ENCODE measurements at places on chromosomes 2 and 18.

DNA sequence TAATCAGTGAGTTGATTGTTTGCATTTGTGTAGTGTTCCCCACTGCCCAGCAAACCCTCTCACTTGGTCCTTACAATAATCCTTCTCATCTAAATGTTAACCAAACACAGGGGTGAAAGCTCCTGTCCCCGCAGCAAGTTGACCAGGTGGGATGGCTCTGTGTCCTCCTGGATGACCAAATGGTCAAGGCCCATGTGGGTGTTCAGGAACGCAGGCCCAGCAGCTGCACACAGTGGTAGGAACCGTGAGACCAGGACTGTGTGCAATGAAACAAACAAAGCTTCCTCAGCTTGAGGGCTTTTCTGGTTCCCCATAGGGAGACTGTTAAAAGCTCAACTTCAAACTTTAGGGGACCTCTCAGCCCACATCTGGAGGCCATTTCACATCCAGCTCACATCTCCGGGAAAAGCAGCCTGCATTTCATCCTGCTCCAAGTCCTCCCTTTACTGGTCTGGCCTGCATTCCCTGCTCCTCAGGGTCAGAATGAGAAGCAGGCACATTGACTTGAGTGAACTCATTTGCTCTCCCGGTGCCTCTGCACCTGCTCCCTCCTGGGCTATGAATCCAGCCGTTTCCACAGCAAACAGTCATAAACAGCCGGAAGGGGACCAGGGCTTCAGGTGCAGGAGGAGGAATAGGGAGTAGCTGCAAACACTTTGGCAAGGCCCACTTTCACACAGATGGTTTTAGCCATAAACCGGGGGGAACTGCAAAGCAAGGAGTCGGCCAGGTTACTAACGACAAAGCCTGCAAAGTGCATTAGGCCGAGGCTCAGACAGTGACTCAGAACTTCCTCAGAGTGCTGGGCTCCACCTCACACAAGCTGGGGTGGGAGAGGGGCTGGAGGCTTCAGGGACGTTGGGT is 144.7 kb downstream of the CAPN13 start:
- no peak for DNase-seq

DNA sequence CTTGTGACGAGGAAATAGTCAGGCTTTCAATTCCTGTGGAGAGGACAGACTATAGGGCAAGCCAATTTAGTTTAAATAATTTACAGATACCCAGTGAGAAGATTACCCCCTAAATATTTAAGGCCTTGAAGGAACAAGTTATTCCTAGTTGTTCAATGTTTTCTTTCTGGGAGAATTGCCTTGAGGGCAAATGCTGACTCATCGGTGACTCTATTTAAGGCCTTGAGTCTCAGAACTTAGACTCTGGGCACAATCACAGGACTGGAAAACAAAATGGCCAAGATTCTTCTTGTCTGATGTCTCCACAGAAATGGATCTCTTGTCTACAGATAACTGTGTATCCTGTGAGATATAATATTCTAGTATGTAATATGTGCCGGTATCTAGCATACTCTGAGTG is 467.1 kb downstream of the SUCLG1 start:
- DNase-seq, result no peak

GRCh38 chr2:118056165-118056534 is 32.1 kb upstream of the INSIG2 start:
- no peak for DNase-seq

DNA sequence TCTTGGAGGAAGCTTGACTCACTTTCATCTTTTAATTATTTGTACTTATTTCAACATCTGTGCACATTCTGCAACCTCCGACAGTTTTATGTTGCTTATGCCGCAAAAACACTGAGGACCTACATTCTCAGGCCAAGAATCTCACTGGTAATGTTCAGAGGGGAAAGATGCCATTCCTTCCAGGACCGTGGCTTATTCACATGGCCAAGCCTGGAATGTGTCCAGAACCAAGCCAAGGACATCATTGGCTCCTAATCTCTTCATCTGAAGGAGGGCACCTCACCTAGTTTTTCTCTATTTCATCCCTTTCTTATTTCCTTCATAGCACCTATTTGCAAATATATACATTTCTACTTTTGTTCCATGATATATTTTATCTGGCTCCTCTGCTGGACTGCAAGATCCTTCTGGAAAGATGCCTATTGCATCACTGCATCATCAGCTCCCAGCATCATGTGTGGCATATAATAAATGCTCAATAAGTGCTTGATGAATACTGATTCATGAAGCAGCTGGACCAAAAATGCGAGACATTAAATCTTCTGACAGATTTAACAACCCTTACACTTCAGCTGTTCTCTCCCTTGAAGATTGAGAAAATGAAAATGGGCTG is 377.1 kb downstream of the TNS1 start:
- no peak for DNase-seq

GRCh38 chr2:102050854-102051391 is 59.2 kb downstream of the IL1R2 start:
- no peak for DNase-seq

DNA sequence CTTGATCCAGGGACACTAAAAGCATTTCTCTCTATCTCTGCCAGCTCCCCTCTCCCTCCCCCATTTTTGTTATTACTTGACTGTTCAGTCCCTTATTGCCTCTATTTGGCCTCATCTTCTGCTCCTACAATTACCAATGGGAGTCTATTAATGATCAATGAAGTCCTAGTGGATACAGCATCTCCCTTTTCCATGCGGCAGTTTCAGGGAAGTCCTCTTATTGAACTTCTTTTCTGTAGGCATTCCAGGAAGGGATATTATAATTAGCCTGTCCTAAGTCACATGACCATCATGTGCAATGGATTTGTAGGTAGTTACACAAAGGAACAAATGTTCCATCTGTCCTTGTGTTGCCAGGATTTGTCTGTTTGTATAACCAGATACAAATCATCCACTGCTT is 495.1 kb upstream of the CNTNAP5 start:
- no peak for DNase-seq

- no peak for DNase-seq
These were observed 50.9 kb downstream of the PKP4 start for GRCh38 chr2:158507679-158508078.

- DNase-seq, result no peak
These were observed 380.7 kb downstream of the RBM43 start for GRCh38 chr2:150880986-150881385.

DNA sequence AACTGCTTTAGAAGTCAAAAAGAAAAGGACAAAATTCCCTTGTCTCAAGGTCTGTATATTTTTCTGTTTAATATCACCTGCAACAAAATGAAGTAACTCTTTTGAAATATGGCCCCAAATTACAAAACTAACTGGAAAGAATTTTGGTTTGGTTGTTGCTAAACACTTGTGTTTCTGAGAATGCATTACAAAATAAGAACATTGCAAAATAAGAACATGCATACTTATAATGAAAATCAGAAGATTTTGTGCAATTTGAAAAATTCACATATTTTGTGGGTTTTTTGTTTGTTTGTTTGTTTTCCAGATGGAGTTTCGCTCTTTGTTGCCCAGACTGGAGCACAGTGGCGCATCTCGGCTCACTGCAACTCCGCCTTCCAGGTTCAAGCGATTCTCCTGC is 21.8 kb downstream of the NDUFB3 start:
- no peak for DNase-seq

DNA sequence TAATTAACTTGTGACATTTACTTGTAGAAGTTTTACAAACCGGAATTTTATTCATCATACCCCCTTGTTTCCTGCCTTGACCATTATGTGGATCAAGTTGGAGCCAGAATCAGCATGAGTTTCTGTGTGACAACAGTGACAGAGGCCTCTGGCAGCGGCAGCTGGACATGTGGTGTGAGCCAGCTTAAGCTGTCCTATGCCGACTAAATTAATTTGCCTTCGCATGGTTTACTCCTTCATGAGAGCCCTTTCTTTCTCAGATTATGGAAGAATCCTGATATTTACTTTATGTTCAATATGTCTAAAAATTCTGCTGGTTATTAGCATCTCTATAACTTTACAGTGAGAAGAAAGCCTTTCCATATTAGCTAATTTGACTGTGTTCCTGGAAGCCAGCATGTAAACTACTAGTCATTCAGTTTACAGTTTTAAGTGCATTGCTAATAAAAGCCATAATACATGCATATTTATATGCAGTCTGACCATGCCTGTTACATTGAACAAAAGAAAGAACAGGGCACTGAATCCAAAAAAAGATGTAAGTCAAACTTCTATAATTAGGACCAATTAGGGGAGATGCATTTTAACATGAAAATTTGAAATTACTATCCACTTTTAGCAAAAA is 495.8 kb upstream of the ACVR2A start:
- no peak for DNase-seq

DNA sequence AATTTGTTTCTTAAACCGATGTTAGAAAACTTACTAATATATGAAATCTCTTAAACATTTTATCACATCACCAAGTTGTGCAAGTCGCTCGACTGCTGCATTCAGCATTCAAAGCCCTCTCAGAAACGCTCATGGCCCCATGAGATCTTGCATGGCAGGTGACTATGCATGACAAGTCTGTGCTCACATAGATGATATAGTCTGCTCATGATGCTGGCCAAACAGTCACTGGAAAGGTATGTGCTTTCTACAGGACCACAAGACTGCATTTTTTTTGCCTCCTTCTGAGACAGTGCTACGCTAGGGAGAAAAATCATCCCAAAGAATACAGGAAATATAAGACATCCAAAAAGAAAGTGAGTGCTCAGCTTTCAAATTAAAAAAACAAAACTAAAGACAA is 98.3 kb upstream of the ZBTB14 start:
- no peak for DNase-seq

GRCh38 chr2:26579025-26579722 is 62.0 kb downstream of the CIB4 start:
- no peak for DNase-seq

DNA sequence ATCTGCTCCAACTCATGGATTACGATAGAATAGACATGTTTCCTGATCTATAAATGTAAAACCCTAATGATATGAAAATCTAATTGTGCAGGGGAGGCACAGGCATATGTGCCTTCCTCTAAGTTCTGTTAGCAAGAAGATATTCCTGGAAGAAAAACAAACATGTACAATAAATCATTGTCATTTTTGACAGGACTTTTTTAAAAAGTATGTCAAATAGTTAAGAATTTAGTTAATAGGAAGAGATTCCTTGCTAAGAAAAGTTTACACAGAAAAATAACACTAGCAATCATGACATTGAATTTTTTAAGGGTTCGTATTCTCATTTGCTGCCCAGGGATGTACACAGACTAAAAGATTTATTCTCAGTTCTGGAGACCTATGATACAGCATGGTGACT is 15.3 kb upstream of the CREB1 start:
- no peak for DNase-seq

DNA sequence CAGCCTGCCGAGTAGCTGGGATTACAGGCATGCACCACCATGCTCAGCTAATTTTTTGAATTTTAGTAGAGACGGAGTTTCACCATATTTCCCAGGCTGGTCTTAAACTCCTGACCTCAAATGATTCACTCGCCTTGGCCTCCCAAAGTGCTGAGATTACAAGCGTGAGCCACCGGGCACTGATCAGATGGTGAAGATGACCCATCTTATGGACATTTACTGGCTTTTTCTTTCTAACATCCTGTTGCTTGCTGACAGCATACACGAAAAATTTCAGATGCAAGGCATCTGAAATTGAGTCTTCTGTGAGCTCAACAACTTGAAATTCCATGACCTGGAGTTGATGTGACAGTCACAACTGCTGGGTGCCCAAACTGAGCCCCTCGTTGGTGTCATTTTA is 859.5 kb upstream of the CNTNAP5 start:
- DNase-seq, result no peak

DNA sequence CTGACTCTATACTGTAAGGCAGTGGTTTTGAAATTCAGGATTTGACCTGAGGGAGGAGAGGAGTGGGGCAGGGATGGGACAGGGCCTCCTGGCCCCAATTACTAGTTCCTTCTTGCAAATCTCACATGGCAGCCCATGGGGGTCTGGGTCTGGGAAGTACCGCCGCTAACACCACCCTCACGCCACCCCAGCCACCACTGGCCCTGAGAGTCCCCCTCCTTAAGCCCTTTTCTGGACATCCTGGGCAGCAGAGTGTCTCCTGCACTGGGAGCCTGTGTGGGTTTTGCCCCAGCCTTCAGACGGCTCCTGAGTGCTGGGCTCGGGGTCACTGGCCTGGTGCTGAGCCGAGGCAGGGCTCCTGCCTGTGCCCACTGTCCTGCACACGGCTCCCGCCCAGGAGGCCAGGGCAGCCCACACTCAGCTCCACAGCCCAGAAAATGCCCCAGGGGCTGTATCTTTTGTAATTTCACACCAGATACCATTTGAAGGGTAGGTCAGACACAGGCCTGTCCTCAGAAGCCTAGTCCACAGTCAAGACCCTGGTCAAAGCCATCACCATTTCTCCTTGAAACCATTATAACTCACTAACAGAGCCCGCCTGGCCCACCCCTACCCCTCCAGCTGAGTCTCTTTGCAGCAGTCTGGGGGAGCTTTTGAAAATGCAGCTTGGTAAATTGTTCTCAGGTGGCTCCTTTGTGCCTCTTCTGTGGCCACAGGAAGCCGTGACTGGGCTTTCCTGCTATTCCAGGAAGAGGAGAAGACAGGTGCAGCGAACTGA is 55.1 kb downstream of the CYP27C1 start:
- no peak for DNase-seq

GRCh38 chr2:120791243-120791961 is 55.7 kb downstream of the GLI2 start:
- no peak for DNase-seq

- no peak for DNase-seq
These were observed 1364.8 kb downstream of the DPP10 start for GRCh38 chr2:115807276-115807675.

DNA sequence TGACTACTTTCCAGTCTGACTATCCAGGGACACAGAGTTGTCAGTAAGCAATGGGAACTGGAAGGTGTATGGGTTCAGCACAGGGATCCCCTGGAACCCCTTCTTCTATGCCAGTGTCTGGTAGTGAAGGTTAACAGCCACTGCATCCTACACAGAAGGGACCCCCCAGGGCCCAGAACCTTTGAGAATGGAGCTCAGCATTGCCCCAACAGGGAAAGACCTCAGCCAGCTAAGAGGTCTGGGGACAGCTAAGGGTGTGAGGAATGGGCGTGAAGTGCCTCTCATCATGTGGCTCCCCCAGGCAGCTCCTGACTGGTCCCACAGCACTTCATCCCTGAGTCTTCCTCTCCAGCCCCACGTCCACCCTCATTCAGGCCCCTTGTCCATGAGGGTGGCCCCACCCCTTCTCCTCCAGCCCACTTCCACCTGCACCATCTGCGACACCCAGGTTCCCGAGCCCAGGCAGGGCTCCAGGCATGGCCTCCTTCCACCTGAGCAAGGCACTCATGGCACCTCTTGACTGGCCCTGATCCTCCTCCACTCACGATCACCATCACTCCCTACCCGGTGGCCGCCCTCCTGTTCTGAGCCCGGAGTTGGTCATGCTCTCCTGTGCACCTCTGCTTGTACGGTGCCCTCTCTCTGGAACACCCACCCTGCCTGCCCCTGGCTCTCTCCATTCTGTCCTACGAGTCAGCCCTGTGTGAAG is 77.1 kb downstream of the SFXN5 start:
- no peak for DNase-seq

DNA sequence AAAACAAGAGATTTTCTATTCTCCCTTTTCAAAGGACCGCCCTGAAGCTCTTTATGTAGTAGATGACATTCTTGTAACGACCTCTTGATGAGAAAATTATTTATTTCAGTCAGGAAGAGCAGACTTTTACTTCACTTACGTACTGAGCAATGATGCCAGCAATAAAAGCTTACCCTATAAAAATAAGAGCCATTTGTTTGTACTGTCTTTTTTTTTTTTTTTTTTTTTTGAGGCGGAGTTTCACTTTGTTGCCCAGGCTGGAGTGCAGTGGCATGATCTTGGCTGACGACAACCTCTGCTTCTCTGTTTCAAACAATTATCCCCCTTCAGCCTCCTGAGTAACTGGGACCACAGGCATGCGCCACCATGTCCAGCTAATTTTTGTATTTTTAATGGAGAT is 39.2 kb downstream of the CRIM1 start:
- DNase-seq, result no peak

- no peak for DNase-seq
These were observed 4.6 kb downstream of the PTGR3 start for GRCh38 chr18:75204269-75204731.

All from HS-27A (cell line).